Stimulated activated CD8-positive, alpha-beta memory T cell treated with anti-CD3 and anti-CD28 coated beads, Interleukin-7, amount 100 ng/mL, for 4 hours (primary cell): ENCODE measurements at places on chromosomes 16 and 17.

DNA sequence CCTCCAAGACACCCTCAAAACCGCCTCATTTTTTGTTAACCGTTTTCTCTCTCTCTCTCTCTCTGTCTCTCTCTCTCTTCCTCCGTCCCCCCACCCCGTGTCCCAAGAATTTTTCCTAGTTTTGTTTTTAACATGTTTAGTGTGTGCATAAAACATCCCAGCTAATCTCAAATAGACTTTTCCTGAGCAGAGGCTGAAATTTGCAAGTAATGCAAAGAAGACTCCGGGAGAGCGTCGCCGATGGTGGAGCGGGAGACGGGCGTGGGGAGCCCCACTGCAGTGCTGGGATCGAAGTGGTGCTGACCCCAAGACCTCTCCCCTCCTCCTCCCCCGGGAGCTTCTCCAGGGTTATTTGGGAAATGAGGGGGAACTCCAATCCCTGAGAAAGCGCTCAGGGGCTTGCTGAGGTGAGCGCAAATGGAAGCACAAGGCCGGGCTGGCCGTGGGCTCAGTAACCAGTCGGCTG is 4.7 kb upstream of the DLX4 start:
- no peak for DNase-seq

DNA sequence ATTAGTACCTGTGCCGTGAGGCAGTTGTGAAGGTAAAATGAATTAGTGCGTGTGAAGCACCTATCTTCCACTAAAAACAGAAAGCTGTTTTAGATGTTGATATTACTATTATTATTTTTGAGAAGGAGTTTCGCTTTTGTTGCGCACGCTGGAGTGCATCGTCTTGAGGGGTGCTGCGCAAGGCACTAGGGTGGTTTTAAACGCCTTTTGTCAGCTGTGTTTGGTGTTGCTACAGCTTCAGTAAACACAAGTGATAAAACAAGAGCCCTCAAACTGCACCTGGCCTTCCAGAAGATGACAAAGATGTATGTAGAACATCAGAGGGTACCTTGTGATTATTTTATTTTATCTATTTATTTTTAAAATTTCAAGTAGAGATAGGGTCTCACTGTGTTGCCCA is 38.2 kb downstream of the PLCG2 start:
- DNase-seq = no peak

DNA sequence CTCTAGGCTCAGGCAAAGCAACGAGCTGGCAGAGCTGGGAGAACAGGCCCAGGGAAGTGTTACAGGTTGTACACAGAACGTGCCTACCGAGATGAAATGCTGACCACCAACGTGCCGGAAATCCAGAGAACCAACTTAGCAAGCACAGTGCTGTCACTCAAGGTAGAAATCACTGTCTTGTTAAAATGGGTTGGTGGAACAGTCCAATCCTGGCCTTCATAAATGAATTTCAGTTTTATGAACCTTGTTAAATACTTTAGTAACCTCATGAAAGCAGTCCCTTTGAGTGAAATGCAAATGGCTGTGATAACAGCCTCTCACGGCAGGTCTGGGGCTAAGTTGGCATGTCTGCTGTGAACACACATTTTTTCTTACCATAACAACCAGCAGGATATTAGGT is 29.0 kb downstream of the ETV4 start:
- DNase-seq = no peak

GRCh38 chr17:58377093-58377601 is 25.1 kb upstream of the SUPT4H1 start:
- DNase-seq = no peak

GRCh38 chr17:17303847-17304490 is 796 bp downstream of the NT5M start:
- DNase-seq = no peak

DNA sequence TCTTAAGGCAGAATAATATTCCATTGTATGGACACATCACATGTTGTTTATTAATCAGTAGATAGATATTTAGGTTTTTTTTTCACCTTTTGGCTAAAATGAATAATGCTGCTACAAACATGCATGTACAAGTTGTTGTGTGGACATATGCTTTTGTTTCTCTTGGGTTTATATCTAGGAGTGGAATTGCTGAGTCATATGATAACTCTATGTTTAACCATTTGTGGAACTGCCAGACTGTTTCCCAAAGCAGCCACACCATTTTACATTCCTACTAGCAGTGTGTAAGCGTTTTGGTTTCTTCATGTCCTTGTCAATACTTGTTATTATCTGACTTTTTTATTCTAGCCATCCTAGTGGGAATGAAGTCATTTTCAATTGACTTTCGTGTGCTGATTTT is 21.3 kb downstream of the CYLD start:
- no peak for DNase-seq

- no peak for DNase-seq
These were observed 328.4 kb downstream of the MAF start for GRCh38 chr16:79272141-79272577.

GRCh38 chr16:69451166-69451565 is 26.7 kb downstream of the CYB5B start:
- no peak for DNase-seq

- DNase-seq = no peak
These were observed 7.0 kb downstream of the CA4 start for GRCh38 chr17:60156746-60157145.

GRCh38 chr16:59719121-59719520 is 985.0 kb upstream of the GOT2 start:
- no peak for DNase-seq
